Mesothelial cell of epicardium (in vitro differentiated cells): ENCODE measurements at places on chromosomes 11 and 22. TPM values are rescaled to one million over a fixed set of nuclear protein-coding genes. Genes with fewer than 3 reads are reported as not detected.

- peak; percentile 84 for DNase-seq
- H3K27me3 ChIP-seq = no peaks in the 10 kb centered on the region
- peak overlapping the region; percentile 86 for H3K27ac ChIP-seq
- peak overlapping the region; percentile 81 for H3K4me3 ChIP-seq
- no peaks in the 10 kb centered on the region for H3K36me3 ChIP-seq
Measured at GRCh38 chr22:29306835-29307595, 565 bp downstream of the GAS2L1 start.

DNA sequence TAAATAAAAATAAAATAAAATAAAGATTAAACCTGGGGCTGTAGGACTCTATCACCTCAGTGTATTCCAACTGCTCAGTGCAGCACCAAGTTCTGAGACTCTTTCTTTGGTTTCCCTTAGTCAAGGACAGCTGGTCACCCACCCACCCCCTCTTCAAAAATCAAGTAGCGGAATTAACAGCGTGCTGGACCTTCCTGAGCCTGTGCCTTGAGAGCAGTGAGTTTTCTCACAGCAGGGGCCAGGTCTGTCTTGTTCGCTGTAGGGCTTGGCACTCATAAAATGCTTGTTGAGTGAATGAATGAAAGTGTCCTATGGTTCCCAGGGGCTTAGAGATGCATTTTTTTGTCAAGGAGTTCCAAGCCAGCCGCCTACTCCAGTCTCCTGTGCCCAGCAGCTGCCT is 2.9 kb upstream of the ALX4 start:
- no peak for DNase-seq
- H3K4me1 ChIP-seq = peaks cover 16% of the 10 kb centered on the region
- no peak overlapping the region for H3K27ac ChIP-seq
- H3K4me3 ChIP-seq = no peak overlapping the region
- H3K36me3 ChIP-seq = no peaks in the 10 kb centered on the region

DNA sequence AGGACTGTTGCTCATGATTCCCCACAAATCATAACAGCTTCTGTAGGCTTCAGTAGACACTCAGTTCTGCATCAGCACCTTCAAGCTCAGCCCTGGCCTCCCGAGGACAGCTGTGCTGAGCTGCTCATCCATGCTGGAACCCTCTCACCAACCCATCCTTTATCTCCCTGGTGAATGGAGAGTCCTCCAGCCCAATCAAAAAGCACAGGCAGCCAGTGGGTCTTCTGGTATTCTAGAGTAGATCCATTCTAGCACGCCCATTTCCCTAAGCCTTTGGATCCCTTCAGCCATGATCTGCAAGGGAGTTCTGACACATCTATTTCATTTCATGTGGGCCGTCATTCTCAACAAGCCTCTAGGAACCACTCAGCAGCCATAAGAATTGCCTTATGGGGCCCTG is 44.6 kb upstream of the SPATA19 start:
- no peaks in the 10 kb centered on the region for H3K36me3 ChIP-seq
- H3K4me3 ChIP-seq = no peak overlapping the region
- peaks cover 5% of the 10 kb centered on the region for H3K4me1 ChIP-seq
- H3K27me3 ChIP-seq = peaks cover 33% of the 10 kb centered on the region
- no peak overlapping the region for H3K27ac ChIP-seq
- peak; percentile 5 for DNase-seq

DNA sequence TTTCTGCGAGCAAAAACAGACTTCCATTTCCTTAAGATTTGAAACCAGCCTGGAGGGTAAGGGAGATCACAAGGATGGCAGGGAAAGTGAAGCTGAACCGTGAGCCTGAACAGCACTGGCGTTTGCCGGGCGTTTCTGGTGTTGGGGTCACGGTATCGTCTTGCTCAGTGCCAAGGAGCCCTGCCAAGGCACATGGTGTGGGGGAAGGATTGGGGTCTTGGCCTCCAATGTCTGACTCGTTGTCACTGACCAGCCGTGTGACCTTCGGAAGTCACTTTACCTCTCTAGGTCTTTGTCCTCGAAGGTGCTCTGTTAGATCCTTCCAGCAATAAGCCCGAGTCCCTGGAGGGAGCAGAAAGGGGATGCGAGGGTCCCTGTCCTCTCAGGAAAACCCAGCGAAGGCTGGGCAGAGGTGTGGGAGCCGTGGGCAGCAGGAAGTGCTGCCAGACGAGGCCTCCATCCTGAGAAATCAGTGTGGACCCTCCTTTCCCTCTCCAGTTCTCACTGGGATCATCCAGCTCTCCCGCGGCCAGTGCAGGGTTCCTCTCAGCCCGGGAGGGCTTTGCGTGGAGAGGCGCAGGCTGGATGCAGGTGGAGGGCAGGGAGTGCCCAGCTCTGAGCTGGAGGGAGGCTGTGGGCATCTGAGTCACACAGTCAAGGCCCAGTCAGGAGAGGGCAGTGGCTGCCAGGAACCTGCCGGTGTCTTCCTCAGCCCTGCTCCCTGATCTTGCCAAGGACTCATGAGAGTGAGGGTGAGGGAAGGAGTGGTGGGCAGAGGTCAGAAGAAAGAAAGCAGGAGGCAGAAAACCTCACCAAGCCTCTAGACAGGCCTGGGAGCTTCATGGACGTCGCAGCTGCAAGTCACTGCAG is 18.9 kb downstream of the TOM1 start:
- peaks cover 12% of the 10 kb centered on the region for H3K36me3 ChIP-seq
- H3K4me3 ChIP-seq = no peak overlapping the region
- DNase-seq = no peak
- no peaks in the 10 kb centered on the region for H3K27me3 ChIP-seq
- H3K4me1 ChIP-seq = no peaks in the 10 kb centered on the region

DNA sequence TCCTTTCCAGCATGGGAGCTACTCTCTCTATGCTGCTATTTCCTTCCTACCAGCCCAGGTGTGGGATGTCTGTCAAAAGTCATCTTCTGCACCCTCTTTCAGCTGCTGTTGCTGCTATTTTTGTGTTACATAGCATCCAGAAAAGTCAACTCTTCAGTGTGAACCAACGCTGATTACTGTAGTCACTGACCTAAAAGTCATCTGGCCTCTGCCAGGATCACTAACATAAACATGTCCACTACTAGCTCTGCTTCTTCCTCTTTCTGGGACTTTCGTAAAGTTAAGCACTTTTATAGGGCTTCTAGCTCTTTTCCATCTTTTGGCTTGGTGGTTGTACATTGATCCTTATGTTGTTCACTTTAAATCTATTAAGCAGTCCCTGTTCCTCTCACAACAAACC is 90.2 kb upstream of the CARD18 start:
- no peak overlapping the region for H3K4me3 ChIP-seq
- no peaks in the 10 kb centered on the region for H3K27me3 ChIP-seq
- H3K4me1 ChIP-seq = peaks cover 21% of the 10 kb centered on the region
- DNase-seq = no peak
- H3K27ac ChIP-seq = no peak overlapping the region

DNA sequence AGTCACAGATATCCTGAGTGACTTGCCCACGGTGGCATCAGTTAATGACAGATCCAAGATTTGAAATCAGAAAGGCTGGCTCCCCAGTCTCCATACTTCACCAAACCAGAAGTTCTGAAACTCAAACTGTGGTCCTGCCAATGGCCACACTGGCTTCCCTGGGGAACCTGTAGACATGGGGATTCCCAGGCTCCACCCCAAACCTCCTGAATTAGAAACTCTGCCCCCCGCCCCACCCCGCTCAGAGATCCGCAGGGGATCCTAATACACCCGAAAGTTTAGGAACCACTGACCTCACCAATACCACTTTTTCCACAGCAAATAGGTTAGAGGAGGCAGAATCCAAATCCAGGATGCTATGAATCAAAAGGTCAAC is 15.3 kb downstream of the RTN4RL2 start:
- peaks cover 11% of the 10 kb centered on the region for H3K4me1 ChIP-seq
- peaks cover 92% of the 10 kb centered on the region for H3K27me3 ChIP-seq
- no peak for DNase-seq
- no peaks in the 10 kb centered on the region for H3K36me3 ChIP-seq

GRCh38 chr11:10272132-10272531 is 21.9 kb downstream of the SBF2 start:
- H3K27ac ChIP-seq = no peak overlapping the region
- H3K4me1 ChIP-seq = peaks cover 28% of the 10 kb centered on the region
- no peak overlapping the region for H3K4me3 ChIP-seq
- DNase-seq = no peak
- H3K36me3 ChIP-seq = no peaks in the 10 kb centered on the region

DNA sequence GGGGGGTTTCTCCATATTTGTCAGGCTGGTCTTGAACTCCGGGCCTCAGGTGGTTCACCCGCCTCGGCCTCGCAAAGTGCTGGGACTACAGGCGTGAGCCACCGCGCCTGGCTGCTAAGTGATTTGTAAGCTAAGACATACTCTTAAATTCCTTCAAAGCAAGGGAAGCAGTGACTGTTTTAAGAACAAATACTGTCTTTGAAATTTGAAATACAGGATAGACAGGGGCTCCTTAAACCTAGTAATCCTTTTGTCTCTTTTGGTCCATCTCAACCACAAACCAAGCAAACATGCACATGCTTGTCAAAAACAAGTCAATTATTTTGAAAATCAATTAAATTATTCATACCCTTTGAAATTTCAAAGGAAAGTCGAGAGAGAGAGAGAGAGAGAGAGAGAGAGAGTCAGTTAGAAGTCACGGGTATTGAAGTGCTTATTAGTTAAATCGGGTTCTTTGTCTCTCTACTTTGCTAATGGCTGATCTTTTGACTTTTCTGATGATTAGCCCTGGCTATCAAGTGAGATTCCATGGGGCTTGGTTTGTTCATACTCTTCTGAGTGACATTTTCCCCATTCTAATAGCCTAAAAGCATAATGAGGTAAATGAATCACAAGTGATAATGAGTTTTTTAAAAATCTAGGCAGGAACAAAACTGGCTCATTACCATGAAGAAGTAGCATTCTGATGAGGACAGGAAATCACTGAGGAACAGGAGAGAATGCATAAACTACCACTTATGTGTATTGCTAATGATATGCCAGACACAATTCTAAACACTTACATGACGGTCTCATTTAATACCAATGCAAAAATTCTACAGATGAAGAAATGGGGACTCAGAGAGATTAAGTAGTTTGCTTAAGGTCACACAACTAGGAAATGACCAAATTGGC is 48.0 kb downstream of the MCHR1 start:
- no peak for DNase-seq
- peaks cover 46% of the 10 kb centered on the region for H3K4me1 ChIP-seq
- H3K27me3 ChIP-seq = no peaks in the 10 kb centered on the region

DNA sequence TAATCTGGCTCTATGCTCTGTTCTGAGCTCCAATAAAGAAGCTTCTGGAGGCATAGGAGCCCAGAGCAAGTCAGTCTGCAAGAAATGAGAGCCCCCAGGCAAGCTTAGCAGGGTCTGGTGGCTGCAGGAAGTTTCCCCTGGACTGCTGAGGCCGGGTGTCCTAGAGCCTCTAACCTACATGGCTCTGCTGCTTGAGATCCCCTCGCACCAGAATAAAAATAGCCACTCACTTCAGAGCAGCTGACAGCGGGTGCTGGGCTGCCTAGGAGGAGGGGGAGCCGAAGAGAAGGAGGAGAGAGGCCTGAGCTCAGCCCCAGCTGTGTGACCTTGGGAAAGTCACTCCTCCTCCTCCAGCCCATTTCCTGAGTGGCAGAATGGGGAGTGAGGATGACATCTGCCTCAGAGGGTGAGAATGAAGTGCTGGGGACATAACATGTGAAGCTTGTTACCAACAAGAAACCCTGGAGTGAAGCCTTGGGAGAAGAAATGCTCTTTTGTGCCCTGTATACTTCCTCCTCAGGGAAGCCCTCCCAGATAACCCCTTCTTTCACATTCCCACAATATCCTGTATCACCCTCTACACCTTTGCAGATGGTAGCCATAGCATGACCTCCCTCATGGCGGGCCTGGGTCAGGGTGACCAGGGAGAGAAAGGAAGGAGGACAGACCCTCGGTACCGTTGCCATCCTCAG is 3.6 kb upstream of the INPP5J start:
- no peak for DNase-seq
- H3K27me3 ChIP-seq = no peaks in the 10 kb centered on the region
- no peaks in the 10 kb centered on the region for H3K36me3 ChIP-seq
- no peak overlapping the region for H3K4me3 ChIP-seq
- H3K4me1 ChIP-seq = peaks cover 16% of the 10 kb centered on the region

TRIM51 gene
- total RNA-seq = not detected in 3 replicates

SPTBN2 gene
- 62.0 to 63.4 TPM (median 62.4 TPM) in 3 replicates for total RNA-seq

SLC17A6 gene
- total RNA-seq = not detected in 3 replicates
